ENCODE measurements at places on chromosomes 1 and 21. TPM values are rescaled to one million over a fixed set of nuclear protein-coding genes. Genes with fewer than 3 reads are reported as not detected.

KDM5B gene
- 37.4 TPM for total RNA-seq

YRDC gene
- 31.1 TPM for total RNA-seq

TMEM167B gene
- total RNA-seq: 58.1 TPM

SPATA1 gene
- total RNA-seq: not detected

CDK18 gene
- total RNA-seq: 17.8 TPM

TCEANC2 gene
- total RNA-seq: 4.7 TPM

CD53 gene
- 55.0 TPM for total RNA-seq

NR1I3 gene
- total RNA-seq: not detected

GRCh38 chr1:119660253-119661083, 12.4 kb upstream of the ZNF697 start:
- no peak for DNase-seq

- DNase-seq: no peak
Measured at GRCh38 chr1:27356619-27357280, 10.0 kb downstream of the MAP3K6 start.

GRCh38 chr1:95282518-95282895, 48.5 kb downstream of the RWDD3 start:
- no peak for DNase-seq

GRCh38 chr1:218217040-218217439, 68.1 kb upstream of the RRP15 start:
- no peak for DNase-seq

DNA sequence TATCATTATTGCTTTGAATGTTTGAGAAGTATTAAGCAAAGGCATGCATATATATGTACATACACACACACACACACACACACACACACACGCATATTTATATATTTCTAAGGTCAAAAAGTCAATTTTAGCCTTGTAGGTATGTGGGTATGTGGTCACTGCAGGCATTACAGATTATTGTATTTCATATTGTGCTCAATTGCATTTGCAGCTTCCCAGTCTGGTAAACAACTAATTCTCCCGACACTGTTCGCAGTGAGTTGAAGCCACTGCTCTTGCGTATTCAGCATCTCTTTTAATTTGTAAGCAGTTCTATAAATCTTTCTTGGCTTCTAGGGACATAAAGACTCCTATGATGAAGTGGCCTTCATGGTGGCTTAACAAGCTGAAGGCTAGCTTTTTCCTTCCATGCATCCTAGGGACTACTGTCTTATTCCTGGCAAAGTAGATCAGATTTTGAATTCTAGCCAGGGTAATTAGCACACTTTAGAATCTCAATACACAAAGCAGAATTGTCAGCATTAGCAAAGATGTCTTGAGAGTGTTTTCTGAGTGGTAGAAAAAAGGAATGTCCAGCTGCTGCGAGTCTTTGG, 368.6 kb upstream of the NEGR1 start:
- DNase-seq: no peak

GRCh38 chr1:203328714-203329122, 22.2 kb downstream of the FMOD start:
- DNase-seq: no peak

DNA sequence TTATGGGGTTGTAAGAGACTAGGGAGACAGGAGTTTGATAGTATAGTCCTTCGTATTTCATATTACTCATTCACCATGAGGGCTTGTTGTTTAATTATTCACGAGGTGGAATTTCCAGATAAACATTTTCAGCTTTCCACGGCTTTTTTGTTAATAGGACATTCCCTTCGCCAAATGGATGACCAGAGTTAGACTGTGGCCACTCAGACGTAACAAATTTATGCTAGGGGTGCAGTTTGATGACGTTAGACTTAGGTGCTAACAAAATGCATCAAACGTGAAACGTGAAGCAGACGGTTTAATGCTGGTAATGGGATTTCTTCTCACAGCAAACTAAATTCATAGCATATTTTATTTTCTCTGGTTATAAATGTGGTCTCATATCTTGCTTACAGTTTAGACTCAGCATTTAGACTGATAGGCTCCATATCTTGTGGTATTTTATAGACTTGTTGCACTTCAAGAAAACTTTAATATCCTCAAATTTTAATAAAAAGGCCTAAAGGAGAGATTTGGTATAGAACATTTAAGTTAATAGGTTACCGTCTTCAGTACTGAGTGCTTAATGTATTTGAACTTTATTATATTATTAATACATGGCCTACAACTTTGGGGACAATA, 2.3 kb downstream of the DHX9 start:
- DNase-seq: no peak

DNA sequence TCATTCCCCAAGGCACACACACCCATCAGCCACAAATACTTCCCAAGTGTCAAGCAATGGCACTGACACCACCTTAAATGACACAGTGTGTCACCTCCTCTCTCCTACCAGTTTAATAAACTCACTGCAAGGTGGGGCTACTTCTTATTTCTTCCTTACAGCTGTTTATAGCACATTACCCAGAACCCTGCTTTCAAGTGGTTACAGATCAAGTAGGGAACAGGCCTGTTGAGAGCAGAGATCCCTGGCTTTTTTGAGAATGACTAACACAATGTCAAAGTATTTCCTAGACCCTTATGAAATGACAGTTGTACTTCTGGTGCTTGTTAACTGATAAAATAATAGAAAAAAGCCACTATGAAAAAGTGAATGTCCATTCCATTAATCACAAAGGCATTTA, 19.8 kb downstream of the ZBTB17 start:
- no peak for DNase-seq

GRCh38 chr1:40232444-40232843, 15.3 kb upstream of the TMCO2 start:
- DNase-seq: no peak

GRCh38 chr1:206035027-206035426, 11.3 kb upstream of the CTSE start:
- no peak for DNase-seq

- no peak for DNase-seq
Measured at GRCh38 chr1:219498666-219499065, 114.2 kb downstream of the ZC3H11B start.

DNA sequence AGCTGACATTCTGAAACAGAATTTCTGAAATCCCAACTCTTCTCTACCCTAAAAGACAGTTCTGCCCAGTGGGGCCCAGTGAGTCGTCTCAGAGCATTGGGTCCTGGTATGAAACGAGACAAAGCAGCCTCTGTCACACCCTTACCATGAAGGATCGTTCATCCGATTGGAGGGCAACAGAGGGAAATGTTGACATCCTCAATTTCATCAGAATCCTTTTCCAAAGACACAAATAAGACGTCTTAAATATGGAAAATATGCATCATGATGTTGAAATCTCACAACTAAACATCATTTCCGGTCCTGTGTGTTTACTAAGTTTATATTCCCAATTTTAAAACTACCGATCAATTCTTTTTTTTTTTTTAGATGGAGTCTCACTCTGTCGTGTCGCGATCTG, 112.1 kb upstream of the SLC45A1 start:
- DNase-seq: no peak

DNA sequence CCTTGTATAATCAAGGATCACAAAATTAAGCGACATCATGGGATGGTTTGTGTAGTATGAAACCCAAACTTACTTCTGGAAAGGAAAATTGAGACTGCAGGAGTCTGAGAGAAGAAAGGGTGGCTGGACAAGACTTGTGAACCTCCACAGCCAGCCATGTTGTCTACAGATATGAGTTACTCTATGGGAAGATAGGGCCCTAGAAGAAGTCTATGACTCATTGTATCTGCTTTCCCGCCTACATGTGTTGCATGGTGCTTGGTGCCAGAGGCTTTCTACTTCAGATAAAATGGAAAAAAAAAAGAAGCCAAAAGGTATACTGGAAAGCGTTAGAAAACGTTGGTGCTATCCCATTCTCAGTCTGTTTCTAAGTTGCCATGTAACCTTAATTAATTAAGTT, 18.7 kb upstream of the OR6N2 start:
- DNase-seq: no peak

DNA sequence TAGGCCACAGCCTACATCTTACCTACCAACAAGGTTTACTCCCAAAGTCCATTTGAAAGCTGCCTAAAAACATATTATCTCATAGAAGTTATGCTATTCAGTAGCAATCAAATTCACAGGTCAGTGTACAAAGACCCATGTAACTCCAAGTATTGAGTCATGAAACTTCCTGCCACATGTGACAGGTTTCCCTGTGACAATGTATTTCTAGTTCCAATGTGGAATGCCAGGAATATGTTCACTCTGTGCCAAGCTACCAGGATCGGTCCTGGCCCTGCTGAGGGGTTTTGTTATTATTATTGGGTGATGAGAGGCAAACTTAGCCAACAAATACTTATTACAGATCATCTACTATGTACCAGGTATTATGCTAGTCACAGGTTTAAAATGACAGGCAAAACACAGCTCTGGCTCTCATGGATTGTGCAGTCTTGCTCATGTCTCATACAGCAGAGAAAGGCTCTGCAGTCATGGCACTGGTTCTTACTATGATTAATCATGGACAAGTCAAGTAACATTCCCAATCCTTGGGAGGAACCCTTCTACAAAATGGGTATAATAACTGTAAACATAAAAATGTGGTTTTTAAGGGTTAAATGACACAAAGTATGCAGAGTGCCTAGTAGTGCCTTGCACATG, 22.5 kb downstream of the DPH5 start:
- DNase-seq: no peak

DNA sequence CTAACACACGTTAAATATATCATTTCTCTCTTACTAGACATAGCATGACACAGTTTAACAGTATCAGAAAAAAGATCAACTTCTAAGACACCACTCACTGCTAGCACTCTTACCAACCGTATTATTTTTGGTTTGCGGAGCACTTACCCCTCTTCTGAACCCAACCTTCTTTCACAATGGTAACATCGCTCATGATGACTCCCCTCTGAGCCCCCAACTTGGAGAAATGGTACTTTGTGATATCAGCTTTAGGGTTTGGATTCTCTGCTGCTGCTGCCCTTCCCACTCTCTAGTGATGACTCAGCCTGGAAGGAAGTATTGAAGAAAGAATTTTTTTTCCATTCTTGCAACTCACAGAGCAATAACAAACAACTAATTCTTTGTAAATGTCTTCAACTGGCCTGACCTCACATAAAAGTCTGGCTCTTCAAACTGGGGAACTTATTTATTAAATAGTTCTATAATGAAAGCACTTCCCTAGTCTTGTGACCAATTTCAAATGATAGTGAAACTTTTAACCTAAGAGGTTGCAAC, 7.0 kb downstream of the AKT3 start:
- DNase-seq: no peak

DNA sequence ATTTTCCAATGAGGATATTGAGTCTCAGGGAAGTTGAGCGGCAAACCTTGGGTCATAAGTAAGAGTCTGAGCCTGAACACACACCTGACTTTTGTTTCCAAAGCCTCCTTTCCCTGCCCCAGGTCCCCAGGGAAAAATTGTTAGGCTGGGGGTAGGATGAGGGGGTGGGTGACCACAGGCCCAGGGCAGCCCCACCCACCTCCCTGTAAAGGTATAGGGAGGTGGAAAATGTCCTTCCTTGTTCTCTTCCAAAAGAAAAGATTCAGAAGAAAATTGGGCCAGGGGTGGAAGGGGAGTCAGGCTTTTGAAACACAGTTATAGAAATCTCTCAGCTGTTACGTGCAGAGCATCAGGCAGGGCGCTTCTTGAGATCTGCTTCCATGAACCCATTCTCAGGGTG, 129.7 kb upstream of the NGF start:
- no peak for DNase-seq

- DNase-seq: no peak
Measured at GRCh38 chr21:15495965-15496364, 233.8 kb upstream of the USP25 start.

DNA sequence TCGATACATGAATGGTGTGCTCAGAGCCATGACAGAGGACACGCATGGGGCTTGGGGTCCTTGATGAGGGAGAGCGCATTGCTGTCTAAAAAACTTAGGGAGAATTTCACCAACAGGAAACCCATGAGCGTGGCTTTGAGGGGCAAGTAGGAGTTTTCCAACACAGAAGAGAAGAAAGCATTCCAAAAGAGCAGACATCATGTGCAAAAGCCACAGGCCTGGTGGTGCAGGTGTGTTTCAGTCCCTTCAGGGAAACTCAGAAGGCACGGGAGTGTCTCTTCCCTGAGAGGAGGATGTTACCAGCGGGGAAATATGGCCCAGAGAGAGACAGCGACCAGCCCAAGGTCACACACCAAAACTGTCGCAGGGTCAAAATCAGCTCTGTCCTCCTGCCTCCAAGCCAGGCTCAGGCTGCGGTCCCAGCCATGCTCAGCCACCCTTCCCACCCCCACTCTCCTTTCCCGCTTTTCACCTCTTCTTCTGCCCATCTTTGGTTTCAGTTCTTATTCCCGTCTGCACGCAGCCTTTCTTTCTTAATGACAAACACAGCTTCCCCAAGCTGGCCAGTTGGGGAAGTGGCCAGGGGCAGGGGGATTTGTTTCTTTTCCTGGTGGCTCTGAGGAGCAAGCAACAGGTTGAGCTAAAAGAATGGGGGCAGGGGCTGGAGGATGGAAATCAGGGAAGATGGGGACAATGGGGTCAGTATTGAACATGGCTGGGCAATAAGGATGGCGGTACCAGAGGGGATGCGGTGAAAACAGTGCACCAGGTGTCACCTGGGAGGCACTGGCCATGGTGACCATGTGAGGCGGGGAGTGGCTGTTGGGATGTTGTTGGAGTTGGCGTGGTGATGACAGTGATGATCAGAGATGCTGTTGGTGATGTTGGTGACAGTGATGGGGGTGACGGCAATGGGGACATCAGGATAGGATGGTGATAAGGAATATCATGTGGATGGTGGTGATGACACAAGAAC, 10.3 kb downstream of the LAPTM5 start:
- no peak for DNase-seq

DNA sequence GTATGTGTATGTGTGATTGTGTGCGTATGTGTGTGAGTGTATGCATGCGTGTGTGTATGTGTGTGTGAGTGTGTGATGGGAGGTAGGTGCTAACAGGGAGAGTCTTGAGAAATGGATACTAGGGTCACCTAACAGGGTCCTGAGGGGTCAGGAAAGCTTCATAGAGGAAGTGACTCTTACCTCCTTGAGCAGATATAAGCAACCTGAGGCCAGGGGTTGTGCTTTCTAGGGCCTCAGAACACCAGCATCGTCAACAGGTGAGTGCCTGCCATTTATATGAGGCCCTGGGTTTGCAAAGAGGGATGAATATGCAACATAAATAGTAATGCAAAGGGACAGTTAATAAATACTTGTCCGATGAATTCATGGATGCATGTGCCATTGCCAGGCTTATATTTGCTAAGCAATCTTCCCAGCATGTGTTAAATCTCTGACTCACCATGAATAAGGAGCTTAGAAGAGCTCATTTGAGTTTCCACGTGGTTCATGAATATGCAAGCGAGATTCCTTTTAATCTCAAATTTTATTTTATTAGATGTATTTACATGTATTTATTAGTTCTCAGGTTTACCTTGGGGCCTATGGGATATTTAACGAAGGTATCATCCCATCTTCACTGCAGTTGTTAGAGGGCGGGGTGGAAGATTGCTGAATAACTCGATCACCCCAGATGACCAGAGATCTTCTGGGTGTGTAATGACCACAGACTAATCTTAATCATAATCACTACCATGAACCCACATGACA, 438.3 kb downstream of the CAMTA1 start:
- DNase-seq: no peak

- DNase-seq: peak; percentile 59
Measured at GRCh38 chr1:221740993-221741702, 741 bp downstream of the DUSP10 start.

- no peak for DNase-seq
Measured at GRCh38 chr1:33725037-33725436, 138.8 kb upstream of the HMGB4 start.
